Esophagus squamous epithelium (tissue), 5 donors: ENCODE measurements at places on chromosomes 4 and X.

GRCh38 chr4:173883821-173884220 lies 353.8 kb upstream of the HAND2 start:
- H3K4me3 ChIP-seq, result no peak overlapping the region
- H3K27ac ChIP-seq, result no peak overlapping the region
- H3K4me1 ChIP-seq, result no peaks in the 10 kb centered on the region
- H3K27me3 ChIP-seq, result no peaks in the 10 kb centered on the region

- H3K36me3 ChIP-seq, result no peaks in the 10 kb centered on the region
- no peaks in the 10 kb centered on the region for H3K4me1 ChIP-seq
- DNase-seq, result no peak
- no peak overlapping the region for H3K27ac ChIP-seq
- no peak overlapping the region for H3K4me3 ChIP-seq
These were observed 105.0 kb downstream of the SLC2A9 start for GRCh38 chr4:9916346-9916745.

GRCh38 chrX:48908600-48908999 lies 2.8 kb downstream of the SLC35A2 start:
- H3K27me3 ChIP-seq, result no peaks in the 10 kb centered on the region
- no peak overlapping the region for H3K4me3 ChIP-seq

DNA sequence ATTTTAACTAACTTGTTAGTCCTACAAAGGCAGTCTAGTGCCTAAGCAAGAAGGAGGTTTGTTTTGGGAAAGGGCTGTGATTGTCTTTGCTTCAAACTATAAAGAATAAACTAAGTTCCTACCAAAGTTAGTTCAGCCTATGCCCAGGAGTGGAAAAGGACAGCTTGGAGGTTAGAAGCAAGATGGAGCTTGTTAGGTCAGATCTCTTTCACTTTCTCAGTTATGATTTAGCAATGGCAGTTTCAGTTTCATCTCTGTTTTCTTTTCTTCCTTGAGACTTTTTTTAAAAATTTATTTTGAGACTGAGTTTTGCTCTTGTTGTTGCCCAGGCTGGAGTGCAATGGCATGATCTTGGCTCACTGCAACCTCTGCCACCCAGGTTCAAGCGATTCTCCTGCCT lies 82.9 kb upstream of the NLGN4X start:
- H3K27me3 ChIP-seq, result no peaks in the 10 kb centered on the region
- no peaks in the 10 kb centered on the region for H3K4me1 ChIP-seq
- no peak overlapping the region for H3K4me3 ChIP-seq

- no peaks in the 10 kb centered on the region for H3K27me3 ChIP-seq
- no peaks in the 10 kb centered on the region for H3K36me3 ChIP-seq
- peak overlapping the region; percentile 37 for H3K4me3 ChIP-seq
- no peak overlapping the region for H3K27ac ChIP-seq
- no peak for DNase-seq
- H3K4me1 ChIP-seq, result peaks cover 13% of the 10 kb centered on the region
These were observed 16.0 kb downstream of the MEPE start for GRCh38 chr4:87848622-87849351.

GRCh38 chrX:104108955-104109354 lies 3.4 kb upstream of the ZCCHC18 start:
- H3K4me3 ChIP-seq, result no peak overlapping the region
- no peaks in the 10 kb centered on the region for H3K36me3 ChIP-seq
- no peak overlapping the region for H3K27ac ChIP-seq
- peaks cover 21% of the 10 kb centered on the region for H3K4me1 ChIP-seq
- no peak for DNase-seq
- H3K27me3 ChIP-seq, result no peaks in the 10 kb centered on the region
